ENCODE measurements at places on chromosomes 13 and 19. TPM values are rescaled to one million over a fixed set of nuclear protein-coding genes. Genes with fewer than 3 reads are reported as not detected.
A peak's percentile ranks its signal among the peaks of the same experiment; 100 is the strongest.

AMER2 gene
- polyA plus RNA-seq: 0.13 TPM

LPAR2 gene
- 5.9 TPM for polyA plus RNA-seq

GRCh38 chr19:33558856-33559255 is 37.3 kb upstream of the PEPD start:
- peak; percentile 92 for DNase-seq

NAPSA gene
- polyA plus RNA-seq: 0.37 TPM

- DNase-seq: peak; percentile 33
Observed at GRCh38 chr19:49953416-49953815, 7.6 kb downstream of the SIGLEC11 start.
